ENCODE measurements at places on chromosomes 5 and 9. TPM values are rescaled to one million over a fixed set of nuclear protein-coding genes. Genes with fewer than 3 reads are reported as not detected.

WDR31 gene
- 0.63 TPM for total RNA-seq

RABGAP1 gene
- total RNA-seq: 34.0 TPM

DNA sequence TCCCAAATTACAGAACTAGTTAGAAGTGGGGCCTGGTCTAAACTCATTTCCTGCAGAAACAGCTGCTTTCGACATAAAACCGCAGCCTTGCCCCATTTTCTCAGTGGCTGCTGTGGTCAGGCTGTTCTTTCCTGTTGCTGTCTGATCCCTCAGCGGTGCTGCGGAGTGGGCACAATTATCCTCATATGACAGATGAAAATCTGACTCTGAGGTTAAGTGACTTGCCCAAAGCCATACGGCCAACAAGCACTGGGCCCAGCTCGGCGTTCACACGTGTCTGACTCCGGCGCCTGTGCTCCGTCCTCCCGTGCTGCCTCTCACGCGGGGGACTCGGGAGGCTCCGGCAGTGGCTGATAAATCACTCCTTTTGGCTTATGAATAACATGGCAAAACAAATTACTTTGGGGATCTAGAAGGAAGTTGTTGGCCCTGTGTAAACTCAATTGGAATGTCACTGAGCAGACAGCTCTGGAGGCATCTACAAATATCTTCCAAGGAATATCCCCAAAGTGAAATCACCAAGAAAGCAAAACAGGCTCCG, 142.6 kb upstream of the LMX1B start:
- DNase-seq: no peak

- DNase-seq: no peak
Observed at GRCh38 chr5:61346511-61346910, 14.5 kb downstream of the ZSWIM6 start.

DNA sequence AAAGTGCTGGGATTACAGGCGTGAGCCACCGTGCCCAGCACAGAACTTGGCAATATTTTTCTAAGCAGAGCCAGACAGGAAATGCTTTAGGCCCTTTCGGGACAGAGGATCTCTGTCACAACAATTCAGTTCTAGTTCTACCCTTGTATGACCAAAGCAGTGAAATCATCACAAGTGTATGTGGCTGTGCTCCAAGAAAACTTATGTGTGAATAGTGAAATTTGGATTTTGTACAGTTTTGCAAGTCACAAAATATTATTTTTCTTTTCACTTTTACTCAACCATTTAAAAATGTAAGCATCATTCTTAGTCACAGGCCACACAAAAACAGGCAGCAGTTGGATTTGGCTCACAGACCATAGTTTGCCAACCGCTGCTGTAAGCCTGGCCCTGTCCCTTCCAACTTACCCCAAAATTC, 20.4 kb upstream of the PRUNE2 start:
- no peak for DNase-seq

PCDHA8 gene
- 1.4 TPM for total RNA-seq

GRCh38 chr9:83972286-83972685, 7.7 kb downstream of the HNRNPK start:
- DNase-seq: no peak

DNA sequence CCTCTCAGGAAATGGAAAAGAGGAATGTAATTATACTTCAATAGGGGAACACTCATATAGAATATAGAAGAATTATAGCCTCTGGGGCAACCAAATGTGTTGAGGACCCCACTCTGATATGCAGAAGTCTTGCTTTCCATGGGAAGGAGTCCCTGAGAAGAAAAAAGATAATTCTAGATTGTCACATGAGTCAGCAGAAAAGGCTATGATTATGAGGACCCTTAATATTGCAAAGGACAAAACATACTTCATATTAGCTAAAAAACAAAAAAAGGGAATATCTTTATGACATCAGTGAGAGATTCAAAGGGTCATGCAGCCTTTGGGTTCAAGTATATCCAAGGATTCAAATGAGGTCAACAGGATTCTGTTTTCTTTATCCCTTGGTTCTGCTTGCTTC, 119.5 kb downstream of the PIK3R1 start:
- no peak for DNase-seq

- DNase-seq: no peak
Observed at GRCh38 chr5:165119175-165119574, 1613.8 kb downstream of the MAT2B start.

GRCh38 chr5:125506124-125506523, 759.7 kb upstream of the ZNF608 start:
- no peak for DNase-seq

PCDHGB5 gene
- total RNA-seq: 15.7 TPM

DNA sequence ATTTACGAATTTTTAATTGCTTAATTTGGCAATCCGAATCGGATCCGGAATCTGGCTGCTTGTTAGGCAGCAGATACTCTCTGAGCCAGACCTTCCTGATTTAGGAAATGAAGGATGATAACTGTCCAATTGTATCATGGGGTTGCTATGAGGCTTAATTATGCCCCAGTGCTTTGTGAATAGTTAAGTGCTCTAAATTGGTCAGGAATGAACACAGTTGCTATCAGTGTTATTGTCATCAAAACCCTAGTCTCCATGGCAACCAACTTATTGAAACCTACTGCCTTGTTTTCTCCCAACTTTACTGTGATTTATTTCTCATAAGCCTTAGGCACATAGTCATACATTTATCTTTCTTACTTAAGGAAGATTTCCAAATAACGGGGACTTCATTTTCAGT, 47.9 kb downstream of the MAMDC2 start:
- no peak for DNase-seq

- DNase-seq: no peak
Observed at GRCh38 chr9:2012347-2012746, 2.8 kb upstream of the SMARCA2 start.

TAF1L gene
- total RNA-seq: 0.04 TPM

DNA sequence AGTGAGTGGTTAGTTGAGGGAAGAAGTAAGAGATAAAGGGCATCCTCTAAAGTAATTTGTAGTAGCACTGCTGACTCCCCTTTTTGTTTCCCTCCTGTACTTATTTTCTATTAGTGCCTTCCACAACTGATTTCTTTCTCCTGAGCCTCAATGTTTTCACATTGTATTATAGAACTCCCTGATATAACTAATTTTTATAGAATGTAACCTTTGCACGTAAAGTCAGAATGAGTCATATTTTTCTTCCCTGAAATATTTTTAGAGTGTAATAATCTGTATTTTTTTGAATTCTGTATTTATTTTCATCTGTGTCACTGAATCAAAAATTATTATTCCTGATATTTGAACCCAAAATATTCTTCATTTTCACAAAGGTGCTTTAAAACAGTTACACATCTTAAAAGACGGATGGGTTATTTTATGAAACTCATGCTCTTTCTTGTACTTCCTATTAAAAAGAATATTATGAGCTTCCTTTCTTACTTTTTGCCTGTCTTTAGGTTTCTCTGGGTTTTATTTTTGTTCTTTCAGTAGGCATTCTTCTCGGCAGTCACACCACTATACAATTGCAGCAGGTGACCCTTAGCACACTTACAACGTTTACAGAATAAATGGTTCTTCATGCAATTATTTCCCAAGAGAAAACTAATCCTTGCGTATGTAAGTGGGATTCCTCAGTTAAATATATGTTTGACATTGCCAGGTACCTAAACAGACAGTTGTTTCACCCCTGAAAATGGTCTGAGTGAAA, 30.5 kb upstream of the DMRTA1 start:
- DNase-seq: no peak

DNA sequence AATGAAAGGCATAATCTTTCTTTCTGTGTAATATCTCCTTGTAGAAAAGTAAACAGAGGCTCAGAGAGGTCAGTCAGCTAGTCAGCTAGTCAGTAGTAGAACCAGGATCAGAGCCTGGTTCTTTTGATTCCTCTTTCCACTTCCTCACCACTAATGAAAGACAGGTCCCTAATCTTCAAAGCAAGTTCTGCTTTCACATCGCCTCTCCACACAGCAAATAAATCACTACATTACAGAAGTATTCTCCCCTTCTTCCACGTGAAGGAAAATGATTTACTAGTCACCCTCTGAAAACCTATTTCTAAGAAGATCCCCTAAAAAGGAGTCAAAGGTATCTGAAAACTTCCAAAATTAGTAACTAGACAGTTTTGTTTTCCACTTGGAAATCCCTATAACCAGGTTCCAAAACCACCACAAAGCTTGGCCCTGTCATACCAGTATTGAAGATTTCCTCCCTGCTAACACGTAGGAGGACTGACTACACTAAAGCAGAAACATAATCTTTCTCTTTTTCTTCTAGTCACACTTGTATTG, 140.5 kb upstream of the TARS1 start:
- no peak for DNase-seq

C7 gene
- total RNA-seq: not detected

DNA sequence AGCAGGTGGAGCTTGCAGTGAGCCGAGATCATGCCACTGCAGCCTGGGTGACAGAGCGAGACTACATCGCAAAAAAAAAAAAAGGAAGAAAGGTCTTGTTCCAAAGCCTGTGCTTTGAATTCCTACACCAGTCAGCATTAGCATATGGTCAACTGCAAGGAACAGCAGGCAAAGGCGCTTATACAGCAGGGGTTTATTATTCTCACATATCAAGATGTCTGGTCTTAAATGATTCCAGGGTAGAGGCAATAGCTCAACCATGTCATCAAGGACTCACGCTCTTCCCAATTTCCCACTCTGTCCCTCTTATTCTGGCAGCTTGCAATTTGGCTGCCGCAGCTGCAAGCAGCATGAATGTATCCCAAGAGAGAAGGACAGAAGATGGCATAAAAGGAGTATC, 28.6 kb upstream of the HRH2 start:
- no peak for DNase-seq

EIF4E1B gene
- not detected for total RNA-seq

- DNase-seq: no peak
Observed at GRCh38 chr5:83009408-83009807, 67.8 kb downstream of the TMEM167A start.

GRCh38 chr5:161149078-161149477, 297.1 kb upstream of the ATP10B start:
- no peak for DNase-seq

GRCh38 chr9:115913696-115914095, 239.9 kb upstream of the PAPPA start:
- DNase-seq: no peak

DNA sequence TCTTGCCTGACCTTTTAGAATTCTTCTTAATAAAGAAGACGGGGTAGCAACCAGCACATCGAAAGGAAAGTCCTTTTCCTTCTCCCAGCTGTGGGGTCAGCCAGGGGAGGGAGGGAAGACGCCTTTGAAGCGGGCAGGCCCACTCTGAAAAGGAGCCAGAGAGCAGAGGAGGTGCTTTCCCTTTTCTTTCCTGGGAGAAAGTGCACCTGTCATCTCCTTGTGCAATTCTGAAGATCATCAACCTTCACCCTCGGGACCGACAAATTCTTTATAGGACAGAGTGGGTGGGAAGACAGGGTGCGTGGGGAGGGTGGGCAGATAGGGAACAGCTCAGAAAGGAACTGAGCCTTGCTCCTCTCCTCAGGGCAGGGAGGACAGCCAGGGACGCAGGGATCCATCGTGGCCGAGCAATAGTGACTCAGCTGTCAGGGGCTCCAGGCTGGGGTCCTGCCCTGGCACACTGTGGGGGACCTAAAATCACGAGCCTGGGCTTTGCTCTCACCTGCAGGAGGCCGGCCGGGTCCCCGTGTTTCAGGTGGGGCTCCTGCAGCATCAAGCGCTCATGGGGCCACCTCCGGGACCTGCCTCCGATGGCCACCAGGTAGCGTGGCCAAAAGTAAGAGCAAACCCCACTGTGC, 141.0 kb downstream of the OLFM1 start:
- no peak for DNase-seq

GRCh38 chr5:16134204-16134603, 45.4 kb downstream of the MARCHF11 start:
- no peak for DNase-seq

DBH gene
- total RNA-seq: not detected

DNA sequence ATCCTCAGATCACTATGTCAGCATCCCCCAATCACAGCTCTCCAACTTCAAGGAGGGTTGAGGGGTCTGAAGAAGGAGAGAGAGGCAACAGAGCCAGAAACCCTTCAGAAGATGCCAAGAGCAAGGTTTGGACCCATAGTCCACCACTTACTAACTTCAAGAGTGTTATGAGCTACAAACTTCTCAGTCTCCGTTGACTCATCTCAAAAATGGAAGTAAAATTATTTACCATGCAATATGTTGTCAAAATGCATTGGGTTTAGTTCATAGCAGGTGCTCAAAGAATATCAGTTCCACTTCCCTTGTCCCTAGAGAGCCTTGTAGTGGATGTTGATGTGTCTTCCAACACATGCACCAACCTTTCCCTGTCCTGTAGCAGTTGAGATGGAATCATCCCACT, 116.0 kb downstream of the KCNIP1 start:
- no peak for DNase-seq

- DNase-seq: no peak
Observed at GRCh38 chr5:75640395-75640794, 29.1 kb downstream of the ANKDD1B start.

GRCh38 chr9:134620751-134621557, 20.6 kb upstream of the COL5A1 start:
- DNase-seq: no peak

CYSTM1 gene
- 14.4 TPM for total RNA-seq

SLC27A4 gene
- 25.3 TPM for total RNA-seq

DNA sequence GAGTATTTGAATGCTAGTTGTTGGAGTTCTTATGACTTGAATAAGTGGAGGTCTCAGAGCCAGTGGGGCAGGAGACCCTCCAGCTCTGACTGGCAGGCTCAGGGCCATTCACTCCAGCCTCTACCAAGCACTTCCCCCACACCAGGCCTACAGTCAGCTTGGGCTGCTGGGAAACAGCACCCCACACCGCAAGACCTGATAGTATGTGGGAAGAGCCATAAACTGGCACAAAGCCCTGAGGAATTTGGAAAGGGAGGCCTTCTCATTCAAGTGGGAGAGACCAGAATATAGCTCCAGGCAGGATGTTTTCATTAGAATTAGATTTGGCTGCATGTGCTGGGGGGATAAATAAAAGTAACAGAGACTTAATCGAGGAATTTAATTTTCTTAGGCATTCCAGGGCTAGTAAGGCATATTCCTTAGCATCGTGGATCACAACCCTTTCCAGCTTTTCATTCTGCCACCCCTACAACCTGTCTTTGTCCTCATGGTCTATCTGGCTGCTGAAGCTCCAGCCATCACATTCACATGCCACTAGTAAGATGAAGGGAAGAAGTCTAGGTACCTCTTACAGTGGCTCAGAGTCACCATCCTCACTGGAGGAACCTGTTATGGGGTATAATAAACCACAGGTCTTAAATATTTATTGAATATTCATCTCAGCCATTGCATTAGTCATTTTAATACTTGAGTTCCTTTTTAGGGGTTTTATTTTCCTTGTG, 47.5 kb downstream of the TMOD1 start:
- DNase-seq: no peak

NUDT12 gene
- total RNA-seq: 16.8 TPM

- no peak for DNase-seq
Observed at GRCh38 chr5:643811-644271, 31.7 kb downstream of the CEP72 start.

Measured in GM23338 (cell line).